ENCODE measurements at places on chromosomes 6 and 20.

- DNase-seq: no peak
Measured at GRCh38 chr20:51412951-51413481, 129.5 kb downstream of the NFATC2 start.

DNA sequence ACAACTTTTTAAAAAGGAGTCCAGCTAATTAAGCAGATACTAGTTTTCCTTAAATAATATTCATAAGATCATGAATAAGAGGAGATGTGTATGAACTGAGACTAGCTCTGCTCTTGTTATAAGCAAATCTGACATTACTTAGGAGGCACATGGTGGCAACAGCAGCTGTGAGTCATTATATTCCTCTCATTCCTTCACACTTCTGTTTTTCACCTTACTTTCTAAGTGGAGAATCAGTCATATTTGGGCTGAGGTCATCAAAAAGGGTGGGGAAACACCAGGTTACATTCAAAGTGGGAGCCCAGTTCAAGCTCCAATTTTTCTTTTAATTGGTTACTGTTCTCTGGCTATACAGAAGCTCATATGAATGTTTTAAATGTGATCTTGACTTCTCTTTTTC, 6.0 kb upstream of the RIPPLY2 start:
- no peak for DNase-seq

GRCh38 chr20:51469578-51470498, 72.7 kb downstream of the NFATC2 start:
- no peak for DNase-seq

DNA sequence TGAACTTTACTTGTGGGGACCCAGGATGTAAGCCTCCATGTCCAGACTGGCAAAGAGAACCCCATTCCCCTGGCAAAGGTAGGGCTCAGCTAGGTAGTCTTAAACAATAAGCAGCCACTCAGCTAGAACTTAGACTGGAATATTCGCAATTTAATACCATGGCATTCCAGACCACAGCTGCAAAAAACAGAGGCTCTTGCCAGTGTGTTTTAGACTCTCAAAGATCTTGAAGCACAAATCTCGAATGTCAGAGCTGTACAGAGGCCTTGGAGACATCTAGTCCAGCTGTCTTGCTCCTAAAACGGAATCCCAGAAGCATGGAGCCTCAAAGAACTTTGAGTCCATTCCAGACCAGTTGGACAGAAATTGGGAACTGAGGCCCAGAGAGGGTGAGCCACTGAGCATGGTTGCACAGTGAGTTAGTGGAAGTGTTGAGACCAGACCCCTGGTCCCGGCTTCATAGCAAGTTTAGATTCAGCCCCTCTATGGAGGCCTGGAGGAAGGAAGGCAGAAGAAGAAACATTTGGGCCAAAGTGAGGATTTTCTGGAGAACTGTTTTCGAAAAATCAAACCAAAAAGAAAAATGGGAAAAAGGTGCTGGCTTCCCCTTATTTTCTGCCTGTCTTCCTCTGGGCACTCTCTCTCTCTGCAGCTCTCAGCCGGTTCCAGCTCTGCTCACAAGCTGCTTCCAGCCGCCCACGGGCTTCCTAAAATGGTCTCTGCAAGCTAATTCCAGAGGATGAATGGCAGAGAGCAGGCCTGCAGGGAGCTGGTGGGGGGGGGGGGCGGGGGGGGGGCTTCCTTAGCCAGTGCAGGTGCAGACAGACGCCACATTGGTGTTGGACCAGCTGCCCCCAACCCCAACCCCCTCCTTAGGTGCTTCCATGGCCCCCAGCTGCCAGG, 32.4 kb downstream of the AAR2 start:
- DNase-seq: no peak

GRCh38 chr20:17848249-17849048, 120.1 kb downstream of the SNX5 start:
- no peak for DNase-seq

DNA sequence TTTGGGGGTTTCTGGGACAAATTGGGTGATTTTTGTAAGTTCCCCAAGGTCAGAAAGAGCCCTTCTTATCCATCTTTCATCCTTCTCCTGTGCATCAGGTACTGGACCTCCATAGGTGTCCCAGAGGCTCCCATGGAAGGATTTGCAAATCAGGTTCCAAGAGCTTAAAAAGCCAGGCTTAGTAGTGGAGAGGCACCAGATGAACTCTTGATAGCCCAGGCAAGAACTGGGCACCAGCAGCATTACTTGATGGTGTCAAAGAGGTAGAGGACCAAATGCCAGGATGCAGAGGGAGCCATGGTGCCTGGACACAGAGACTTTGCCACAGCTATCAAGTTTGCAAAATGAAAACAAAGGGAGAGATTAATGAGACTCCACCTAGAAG, 20.9 kb upstream of the TRAM2 start:
- DNase-seq: no peak

DNA sequence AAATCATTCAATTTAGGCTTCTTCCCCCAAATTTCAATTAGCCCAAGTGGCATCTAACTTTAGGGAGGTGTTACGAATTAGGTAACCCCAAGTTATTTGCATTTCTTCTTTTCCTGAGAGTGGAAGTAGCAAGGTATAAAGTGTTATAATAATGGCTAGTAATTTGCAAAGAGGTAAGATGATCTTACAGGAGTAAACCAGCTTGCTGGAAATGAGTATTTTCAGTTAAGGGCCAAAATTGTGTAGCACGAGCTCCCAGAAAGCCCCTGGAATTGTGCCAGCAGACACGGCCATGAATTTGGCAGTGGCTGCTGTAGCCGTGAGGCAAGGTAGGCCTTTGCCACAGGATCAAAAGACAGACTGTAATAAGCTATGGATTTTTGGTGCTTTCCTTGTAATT, 38.0 kb downstream of the CITED2 start:
- DNase-seq: peak; percentile 81
